HS-5 (cell line): ENCODE measurements at places on chromosomes 1 and 21.

DNA sequence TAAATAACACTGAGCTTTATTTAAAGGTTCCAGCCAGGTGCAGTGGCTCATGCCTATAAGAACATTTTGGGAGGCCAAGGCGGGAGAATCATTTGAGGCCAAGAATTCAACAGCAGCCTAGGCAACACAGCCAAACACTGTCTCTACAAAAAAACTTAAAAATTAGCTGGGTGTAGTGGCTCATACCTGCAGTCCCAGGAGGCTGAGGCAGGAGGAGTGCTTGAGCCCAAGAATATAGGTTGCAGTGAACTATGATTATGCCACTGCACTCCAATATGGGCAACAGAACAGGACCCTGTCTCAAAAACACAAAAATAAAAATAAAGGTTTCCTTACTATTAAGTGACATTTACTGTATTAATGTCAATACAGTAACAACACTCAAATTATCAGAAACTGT lies 2.1 kb downstream of the TAF12 start:
- DNase-seq: no peak

DNA sequence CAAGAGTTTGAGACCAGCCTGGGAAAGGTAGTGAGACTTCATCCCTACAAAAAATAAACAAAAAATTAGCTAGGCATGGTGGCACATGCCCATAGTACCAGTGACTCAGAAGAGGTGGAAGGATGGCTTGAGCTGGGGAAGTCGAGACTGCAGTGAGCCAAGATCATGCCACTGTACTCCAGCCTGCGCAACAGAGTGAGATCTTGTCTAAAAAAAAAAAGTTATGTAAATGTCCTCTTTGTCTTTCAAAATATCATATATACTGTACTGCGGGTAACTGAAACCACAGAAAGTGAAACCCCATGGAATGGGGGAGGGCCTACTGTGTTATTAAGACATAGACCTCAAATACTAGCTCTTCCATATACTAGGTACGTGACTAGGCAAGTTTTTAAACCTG lies 20.8 kb downstream of the ACADM start:
- DNase-seq: no peak

DNA sequence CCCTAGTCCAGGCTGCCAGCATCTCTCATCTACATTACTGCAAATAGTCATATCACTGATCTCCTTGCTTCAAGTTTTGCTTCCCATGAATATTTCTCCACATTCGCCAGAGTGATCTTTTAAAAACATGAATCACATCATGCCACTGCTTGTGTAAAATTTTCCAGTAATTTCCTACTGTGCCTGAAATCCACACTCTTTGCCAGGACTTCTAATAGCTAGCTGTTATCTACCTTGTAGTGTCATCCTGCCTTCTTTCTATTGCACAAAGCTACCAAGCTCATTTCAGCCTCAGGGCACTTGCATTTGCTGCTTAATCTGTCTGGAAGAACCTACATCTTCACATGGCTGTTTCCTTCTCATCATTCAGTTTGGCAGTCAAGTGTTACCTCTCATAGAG lies 33.9 kb upstream of the ZNF362 start:
- no peak for DNase-seq

- DNase-seq: no peak
Observed at GRCh38 chr1:109556563-109556962, 8.1 kb downstream of the GNAI3 start.

- DNase-seq: no peak
Observed at GRCh38 chr1:86155807-86156565, 586 bp downstream of the COL24A1 start.

DNA sequence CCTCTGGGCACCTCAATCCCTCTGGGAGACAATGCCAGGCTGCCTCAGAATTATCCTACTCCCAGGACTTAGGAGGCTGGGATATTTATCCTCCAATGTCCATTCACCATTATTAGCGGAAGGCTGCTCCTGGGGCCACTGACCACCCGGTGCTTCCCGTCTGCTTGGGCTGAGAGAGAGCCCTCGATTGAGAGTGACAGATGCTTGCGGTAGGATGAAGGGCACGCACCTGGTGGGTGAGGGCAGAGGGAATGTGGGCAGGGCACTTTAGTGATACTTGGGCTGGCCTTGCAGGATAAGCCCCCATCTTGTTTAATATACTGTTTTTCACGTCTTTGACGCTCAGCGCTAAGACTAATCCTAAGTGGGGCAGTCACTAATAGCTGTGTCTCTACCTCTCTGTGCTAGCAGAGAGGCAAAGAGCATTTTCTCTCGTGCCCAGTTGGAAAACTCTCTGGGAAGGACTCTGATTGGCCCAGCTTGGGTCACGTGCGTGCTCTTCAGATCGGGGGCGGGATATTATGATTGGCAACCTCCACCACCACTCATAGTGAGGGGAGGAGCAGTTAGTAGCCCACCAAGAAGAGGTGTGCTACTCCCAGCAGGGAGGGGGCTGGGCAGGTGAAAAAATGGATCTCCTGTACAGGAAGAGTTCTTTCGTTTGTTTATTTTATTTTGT lies 10.6 kb upstream of the PARS2 start:
- no peak for DNase-seq

DNA sequence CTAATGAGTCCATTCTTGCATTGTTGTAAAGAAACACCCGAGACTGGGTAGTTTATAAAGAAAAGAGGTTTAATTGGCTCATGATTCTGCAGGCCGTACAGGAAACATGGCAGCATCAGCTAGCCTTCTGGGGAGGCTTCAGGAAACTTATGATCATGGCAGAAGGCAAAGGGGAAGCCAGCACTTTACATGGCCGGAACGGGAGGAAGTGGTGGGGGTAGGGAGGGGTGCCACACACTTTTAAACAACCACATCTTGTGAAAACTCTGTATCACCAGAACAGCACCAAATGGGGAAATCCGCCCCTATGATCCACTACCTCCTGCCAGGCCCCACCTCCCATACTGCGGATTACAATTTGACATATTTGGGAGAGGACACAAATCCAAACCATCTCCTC lies 43.9 kb downstream of the NOS1AP start:
- no peak for DNase-seq

- DNase-seq: no peak
Observed at GRCh38 chr1:225670356-225670755, 17.4 kb upstream of the ENAH start.

DNA sequence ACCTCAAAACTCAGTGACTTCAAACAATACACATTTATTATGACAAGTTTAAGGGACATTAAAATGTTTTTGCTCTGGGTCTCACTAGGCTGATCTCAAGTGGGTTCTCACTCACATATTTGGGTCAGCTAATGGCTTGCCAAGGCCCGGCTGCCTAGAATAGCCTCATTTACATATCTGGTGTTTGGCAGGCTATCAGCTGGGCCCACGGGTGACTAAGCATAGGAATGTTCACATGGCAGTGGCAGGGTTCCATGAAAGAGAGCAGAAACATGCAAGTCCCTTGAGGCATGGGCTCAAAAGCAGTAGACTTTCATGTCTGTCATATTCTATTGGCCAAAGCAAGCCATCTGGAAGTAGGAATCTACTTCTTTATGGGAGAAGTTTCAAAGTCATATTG lies 492.6 kb downstream of the KCNT2 start:
- peak; percentile 47 for DNase-seq

- DNase-seq: no peak
Observed at GRCh38 chr1:28860332-28861073, 48.5 kb downstream of the OPRD1 start.

GRCh38 chr1:1892763-1893120 lies 1.9 kb upstream of the GNB1 start:
- DNase-seq: no peak

- DNase-seq: no peak
Observed at GRCh38 chr1:172381946-172382345, 38.5 kb upstream of the C1orf105 start.
